ENCODE measurements at places on chromosomes 3 and 15.

GRCh38 chr3:69425249-69425648, 39.4 kb upstream of the FRMD4B start:
- H3K27ac ChIP-seq = no peak overlapping the region
- no peaks in the 10 kb centered on the region for H3K27me3 ChIP-seq
- no peak for DNase-seq
- H3K36me3 ChIP-seq = no peaks in the 10 kb centered on the region
- H3K4me3 ChIP-seq = no peak overlapping the region

GRCh38 chr3:36596419-36596818, 167.9 kb downstream of the DCLK3 start:
- no peaks in the 10 kb centered on the region for H3K4me1 ChIP-seq
- no peak overlapping the region for H3K4me3 ChIP-seq
- no peaks in the 10 kb centered on the region for H3K36me3 ChIP-seq
- no peak overlapping the region for H3K27ac ChIP-seq
- DNase-seq = no peak

DNA sequence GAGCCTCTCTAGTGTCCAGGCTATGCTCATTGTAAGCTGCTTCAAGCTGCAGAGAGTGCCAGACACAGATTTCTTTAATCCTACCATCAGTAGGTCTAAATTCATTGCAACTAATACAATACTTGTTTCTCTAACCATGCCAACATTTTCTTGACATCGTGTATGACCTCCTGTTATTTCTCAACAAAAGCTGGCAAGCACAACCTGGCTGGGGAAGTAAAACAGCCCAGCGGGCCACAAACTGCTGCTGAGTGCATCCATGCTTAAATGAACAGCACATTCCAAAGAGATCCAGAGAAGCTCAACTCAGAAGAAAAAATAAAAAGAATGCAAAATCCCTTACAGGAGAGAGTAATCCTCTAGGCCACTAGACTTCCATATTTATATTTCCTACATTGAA, 36.5 kb downstream of the GMNC start:
- DNase-seq = no peak
- H3K4me1 ChIP-seq = peaks cover 5% of the 10 kb centered on the region
- no peaks in the 10 kb centered on the region for H3K27me3 ChIP-seq
- no peaks in the 10 kb centered on the region for H3K36me3 ChIP-seq

GRCh38 chr15:42984493-42985034, 64.0 kb upstream of the TTBK2 start:
- H3K27me3 ChIP-seq = no peaks in the 10 kb centered on the region
- DNase-seq = no peak
- H3K27ac ChIP-seq = no peak overlapping the region

DNA sequence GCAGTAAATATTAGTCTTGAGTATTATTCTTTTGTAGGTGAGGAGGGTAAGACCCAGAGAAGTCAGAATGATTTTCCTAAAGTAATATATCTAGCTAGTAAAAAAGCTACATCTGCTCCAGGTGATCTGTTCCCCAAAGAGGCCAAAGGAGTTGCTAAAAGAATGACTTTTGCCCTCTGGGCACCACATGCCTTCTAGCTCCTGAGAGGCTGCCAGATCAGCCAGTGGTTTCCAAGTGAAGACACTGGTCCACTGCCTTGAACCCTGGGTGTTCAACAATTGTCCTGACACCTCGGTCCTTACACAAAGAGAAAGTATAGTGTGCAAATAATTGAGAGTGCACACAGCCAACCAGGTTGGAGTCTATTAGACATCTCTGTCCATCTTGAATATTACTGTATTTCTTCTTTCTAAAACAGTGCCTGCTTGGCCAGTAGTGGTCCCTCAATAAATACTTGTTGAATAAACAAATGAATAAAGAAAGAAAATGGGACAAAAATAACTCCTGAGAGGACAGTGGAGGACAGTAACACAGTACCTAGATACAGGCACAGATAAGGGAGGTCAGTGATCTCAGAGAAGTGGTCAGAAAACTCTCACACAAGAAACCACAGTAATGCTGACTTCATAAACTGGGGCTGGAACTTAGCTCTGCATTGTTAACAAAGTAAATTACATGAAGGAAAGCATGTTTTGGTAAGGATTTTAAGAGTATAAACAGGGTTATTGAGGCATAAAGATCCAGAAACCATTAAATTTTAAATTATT, 56.6 kb upstream of the CSTA start:
- H3K4me3 ChIP-seq = no peak overlapping the region
- DNase-seq = no peak
- no peak overlapping the region for H3K27ac ChIP-seq
- no peaks in the 10 kb centered on the region for H3K4me1 ChIP-seq
- H3K27me3 ChIP-seq = no peaks in the 10 kb centered on the region

DNA sequence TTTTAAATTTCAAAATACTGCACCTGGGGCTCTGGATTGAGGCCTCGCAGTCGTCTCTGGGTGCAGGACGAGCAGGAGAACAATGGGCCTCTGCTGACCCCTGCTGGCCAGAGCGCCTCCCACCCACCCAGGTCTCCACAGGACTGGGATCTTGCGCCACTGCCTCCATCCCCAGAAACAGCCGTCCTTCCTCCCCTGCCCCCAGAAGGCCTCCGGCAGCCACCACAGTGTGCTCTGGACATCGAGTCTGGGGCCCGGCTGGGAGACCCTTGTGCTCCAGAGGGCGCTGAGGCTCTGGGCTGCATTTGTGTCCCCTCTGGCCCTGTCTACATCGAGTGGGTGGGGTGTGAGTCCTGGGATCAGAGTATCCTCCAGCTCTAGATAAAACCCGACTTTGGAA, 6.7 kb upstream of the ACSBG1 start:
- no peaks in the 10 kb centered on the region for H3K27me3 ChIP-seq
- H3K36me3 ChIP-seq = no peaks in the 10 kb centered on the region
- peak; percentile 91 for DNase-seq
- H3K27ac ChIP-seq = no peak overlapping the region
- no peak overlapping the region for H3K4me3 ChIP-seq

DNA sequence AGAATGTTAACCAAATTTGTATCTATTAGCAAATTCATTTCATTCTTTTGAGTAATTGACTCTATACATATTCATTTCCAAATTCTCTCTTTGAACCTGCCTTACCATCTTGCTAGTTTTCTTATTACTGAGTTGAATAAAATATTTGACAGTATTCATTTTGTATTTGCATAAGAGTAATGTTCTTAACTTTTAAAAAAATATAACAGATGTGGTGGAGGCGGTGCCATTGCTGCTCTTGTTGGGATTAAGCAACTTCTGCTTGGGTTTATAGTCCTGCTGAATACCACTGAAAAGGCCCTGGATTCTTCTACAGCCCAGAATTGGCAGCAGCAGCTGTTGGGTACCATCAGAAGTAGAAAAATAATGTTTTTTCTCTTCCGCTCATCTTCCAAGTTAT, 148.9 kb upstream of the PEX5L start:
- DNase-seq = no peak
- H3K4me1 ChIP-seq = no peaks in the 10 kb centered on the region
- H3K36me3 ChIP-seq = no peaks in the 10 kb centered on the region
- no peaks in the 10 kb centered on the region for H3K27me3 ChIP-seq

- DNase-seq = no peak
- peak overlapping the region; percentile 91 for H3K27ac ChIP-seq
- H3K4me3 ChIP-seq = peak overlapping the region; percentile 92
- no peaks in the 10 kb centered on the region for H3K36me3 ChIP-seq
These were observed 1.0 kb downstream of the LRCH3 start for GRCh38 chr3:197791892-197792647.

DNA sequence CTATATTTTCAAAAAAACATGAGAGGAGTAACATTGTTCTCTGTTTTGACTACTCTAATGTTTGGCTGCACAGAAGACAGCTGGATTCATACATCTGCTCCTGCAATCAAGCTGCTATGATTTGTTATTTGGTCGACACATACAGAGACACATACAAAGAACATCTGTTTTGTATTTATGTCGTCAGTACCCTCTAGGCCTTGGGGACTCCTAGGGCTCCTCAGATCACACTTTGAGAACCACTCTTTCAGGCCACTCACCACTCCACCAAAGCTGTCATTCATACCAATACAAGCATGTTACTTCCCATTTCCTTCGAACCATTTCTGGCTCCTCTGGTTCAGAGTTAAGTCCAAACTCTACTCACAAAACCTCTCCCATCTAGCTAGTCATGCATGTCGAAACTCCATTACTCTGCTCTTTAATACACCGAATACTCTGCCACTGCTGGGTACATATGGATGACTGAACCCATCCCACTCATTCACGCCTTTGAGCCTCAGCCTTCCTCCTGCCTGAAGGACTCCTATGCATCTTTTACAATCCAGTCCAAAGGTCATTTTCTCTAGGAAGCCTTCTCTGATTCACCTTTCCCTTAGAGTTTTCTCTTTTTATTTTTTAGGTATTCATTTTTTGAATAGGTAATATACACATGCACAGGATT, 102.9 kb upstream of the ARHGEF3 start:
- no peak overlapping the region for H3K27ac ChIP-seq
- H3K36me3 ChIP-seq = no peaks in the 10 kb centered on the region
- H3K4me3 ChIP-seq = no peak overlapping the region
- no peak for DNase-seq
- H3K27me3 ChIP-seq = no peaks in the 10 kb centered on the region
